ENCODE measurements at places on chromosomes 16 and 17.

DNA sequence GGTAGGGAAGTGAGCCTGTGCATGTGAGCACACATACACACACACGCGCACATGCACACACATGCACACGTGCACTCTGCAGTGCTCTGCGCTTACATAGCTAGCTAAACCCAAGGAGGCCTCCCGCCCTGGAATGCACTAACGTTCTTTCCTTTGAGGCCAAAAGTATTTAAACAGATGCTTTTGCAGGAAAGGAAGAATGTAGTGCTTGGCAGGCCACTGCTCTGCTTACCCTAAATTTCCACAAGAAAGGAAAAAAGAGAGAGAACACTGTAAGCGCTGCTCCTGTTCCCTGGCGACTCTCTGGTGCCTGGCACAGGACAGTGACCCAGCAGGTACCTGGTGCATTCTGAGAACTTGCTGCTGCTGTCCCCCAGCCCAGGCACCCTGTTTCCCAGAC is 31.3 kb upstream of the MRPS23 start:
- no peak for DNase-seq

DNA sequence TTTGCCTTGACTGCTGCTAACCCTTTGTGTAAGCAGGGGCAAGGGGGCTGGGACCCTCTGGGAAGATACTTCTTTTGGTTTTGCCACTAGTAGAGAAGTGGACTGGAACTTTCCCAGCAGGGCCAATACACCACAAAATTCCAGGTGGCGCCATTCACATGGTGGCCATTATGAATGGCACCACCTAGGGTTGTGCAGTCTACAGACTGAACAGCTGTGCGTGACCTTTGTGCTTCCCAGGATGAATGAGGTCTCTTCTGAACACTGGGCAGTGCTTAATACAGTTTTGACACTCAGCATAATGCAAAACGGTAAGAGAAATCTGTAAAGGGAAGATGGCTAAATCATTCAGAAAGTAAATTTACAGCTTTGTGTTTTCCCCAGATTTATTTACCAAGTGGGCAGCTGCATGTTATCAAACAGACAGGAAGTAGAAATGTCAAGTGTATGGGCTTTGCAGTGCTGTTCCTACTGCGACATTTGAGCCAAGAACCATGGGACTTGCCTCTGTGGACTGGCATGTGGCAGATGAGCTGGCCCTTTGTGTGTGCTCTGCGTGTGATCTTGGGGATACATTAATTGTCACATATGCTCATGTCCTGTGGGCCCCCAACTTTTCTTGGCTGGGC is 9.2 kb downstream of the SYT17 start:
- no peak for DNase-seq

GRCh38 chr16:79253100-79253631 is 347.4 kb downstream of the MAF start:
- DNase-seq = no peak

DNA sequence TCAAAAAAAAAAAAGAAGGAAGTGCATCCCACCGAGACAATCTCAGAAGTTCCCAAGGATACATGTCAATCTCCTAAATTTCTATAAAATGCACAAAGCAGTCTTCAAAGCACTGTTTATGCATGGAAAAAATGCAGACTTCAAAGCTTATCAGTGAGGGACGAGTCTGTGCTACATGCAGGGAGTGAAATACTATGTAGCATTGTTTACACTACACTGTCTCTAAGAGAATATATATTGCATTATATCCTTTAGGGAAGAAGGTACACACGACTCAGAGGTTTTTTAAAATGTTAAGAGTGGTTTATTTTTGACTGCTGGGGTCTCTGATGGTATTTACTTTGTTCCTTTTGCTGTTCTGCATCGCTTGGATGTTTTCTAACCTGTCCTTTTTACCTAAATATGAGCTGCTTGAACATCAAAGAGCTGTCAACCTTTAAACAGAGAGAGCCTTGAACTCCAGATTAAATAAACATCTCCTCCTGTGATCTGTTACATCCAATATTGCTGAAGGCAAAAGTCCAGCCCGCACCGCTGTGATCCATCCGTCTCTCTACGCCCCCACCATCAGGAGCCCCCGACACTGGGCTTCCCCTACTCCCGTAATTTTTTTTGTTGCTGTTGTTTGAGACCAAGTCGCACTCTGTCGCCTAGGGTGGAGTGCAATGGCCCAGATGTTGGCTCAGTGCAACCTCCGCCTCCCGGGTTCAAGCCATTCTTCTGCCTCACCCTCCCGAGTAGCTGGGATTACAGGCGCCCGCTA is 1.4 kb downstream of the FBXO31 start:
- no peak for DNase-seq

DNA sequence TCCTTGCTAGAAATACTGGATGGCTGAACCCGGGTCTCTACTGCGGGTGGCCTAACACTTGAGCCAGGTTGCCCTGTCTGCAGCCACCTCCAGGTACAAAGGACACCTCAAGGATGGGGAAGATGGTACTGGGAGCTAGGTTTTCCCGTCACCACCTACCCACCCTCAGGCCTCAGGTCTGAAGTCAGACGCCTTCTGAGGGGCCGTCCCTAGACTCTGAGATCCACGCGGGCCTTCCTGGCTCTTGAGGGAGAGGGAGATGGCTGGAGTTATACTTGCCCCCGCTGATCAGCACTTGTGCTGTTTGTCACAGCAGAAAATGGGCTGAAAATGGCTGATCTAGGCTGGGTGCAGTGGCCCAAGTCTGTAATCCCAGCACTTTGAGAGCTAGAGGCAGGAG is 10.6 kb downstream of the TRPV3 start:
- DNase-seq = no peak

- DNase-seq = no peak
Observed at GRCh38 chr16:10931134-10931533, 11.1 kb downstream of the DEXI start.

- DNase-seq = no peak
Observed at GRCh38 chr16:58519707-58520106, 4.4 kb downstream of the SETD6 start.

DNA sequence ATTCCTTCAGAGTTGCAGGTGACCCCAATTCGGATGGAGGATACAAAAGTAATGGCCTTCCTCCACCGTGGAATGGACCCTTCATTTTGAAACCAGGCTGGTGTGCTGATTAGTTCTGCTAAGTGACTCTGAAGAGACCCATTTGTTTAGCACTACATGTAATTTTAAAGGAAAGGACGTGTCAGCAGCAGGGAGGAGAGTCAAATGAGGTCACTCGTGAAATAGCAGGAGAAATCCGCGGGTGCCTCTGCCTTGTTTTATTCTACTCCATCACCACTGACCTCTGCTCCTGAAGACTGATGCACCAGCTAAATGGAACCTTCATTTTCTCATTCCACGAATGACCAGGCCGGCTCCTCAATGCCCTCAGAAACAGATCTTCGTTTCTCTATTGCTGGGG is 589.2 kb downstream of the CDH11 start:
- DNase-seq = no peak

GRCh38 chr16:21645261-21645721 is 7.1 kb downstream of the IGSF6 start:
- DNase-seq = peak; percentile 28

DNA sequence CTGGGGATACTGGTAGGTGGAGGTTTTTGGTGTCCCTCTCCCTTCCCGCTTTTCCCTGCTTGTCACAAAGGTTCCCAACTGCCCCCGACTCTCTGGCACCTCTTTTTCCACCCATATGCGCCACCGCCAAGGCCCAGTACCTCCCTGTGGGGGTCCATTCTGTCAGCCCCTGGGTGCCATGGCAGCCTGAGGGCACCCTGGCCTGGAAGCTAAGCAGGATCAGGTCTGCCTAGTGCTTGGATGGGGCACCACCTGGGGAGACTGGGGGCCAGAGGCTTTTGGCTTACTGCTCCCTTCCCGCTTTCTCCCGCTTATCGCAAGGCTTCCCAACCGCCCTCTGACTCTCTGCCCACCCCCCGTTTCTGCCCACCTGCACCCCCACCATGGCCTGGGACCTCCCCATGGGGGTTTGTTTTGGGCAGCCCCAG is 2286.4 kb downstream of the TP53TG3F start:
- no peak for DNase-seq

DNA sequence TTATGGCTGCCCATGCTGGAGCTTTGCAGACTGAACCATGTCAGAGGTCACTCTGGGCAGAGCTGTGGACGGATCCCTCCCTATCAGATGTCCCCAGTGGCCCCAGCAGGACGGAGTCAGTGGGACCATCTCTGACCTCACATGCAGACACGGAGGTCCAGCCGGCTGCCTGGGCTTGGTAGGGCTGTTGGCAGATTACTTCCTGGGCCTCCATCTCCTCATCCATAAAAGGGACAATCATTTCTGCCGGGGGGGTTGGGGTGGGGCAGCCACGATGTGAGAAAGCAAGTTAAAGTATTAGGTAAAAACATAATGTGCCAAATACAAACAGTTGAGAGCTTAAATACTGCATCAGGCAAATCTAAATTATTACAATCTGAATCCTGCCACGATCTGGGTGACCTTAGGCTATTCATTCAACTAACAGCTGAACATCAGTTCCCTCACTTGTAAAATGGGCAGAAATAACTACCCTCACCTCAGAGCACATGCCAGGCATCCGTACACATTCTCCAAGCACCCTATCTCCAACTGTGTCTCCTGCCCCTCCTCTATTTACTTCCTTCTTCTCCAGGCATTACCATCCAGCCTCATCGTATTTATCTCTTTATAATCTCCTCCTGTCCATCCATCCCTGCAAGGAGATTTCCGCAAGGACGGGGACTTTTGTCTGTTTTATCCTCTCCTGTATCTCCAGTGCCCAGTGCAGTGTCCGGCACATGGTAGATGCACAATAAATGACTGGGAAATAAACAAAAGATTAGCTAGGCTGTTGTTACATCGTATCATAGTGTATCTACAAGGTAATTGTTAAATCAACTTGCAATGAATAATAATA is 192.3 kb upstream of the FOXF1 start:
- no peak for DNase-seq

DNA sequence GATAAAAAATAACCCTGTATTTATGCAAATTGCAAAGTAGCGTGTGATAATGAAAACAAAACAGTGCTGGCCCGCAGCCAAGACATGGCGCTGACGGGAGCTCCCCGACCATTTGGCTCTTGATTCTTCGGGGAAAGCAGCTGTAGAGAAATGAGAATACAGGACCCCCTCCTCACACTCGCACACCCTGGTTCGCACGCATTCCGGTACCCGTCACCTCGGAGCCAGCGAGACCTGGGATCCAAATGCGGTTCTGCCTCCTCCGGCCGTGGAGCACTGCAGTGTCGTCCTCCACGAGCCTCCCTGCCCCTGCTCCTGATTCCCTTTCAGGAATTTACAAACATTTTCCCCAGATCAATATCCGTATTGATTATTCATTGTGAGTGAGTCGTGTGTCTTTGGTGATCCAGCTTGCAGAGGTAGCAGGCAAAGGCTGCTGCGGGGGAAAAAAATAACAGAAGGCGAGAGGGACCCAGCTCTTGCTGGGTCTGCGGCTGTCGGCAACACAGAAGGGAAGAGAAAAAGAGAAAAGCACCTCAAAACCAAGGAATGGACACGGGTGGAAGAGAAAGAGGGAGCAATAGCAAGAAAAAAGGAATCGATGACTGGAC is 184.1 kb upstream of the ZFHX3 start:
- no peak for DNase-seq

- no peak for DNase-seq
Observed at GRCh38 chr17:32307658-32308057, 34.3 kb downstream of the C17orf75 start.

GRCh38 chr16:3938843-3939624 is 58.5 kb upstream of the CREBBP start:
- DNase-seq = no peak

- DNase-seq = no peak
Observed at GRCh38 chr17:76147211-76148014, 6.4 kb upstream of the FOXJ1 start.

DNA sequence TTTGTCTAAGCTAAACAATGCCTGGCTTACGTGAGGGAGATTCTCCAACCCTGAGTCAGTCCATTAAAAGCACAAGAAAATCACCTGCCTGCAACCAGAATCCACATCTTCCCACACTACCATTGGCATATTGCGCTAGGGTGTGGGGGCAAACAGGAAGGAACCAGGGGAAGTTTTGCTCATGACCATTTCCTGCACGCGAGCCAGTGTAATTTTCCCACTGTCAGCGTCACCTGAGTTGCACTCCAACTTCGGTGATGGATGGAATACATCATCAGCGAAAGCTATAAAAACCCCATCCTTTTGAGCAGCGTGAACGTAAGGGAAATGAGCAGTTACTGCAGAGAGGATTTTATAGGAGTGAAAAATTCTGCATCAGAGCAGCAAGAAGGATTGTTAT is 167.9 kb upstream of the NOL11 start:
- no peak for DNase-seq

DNA sequence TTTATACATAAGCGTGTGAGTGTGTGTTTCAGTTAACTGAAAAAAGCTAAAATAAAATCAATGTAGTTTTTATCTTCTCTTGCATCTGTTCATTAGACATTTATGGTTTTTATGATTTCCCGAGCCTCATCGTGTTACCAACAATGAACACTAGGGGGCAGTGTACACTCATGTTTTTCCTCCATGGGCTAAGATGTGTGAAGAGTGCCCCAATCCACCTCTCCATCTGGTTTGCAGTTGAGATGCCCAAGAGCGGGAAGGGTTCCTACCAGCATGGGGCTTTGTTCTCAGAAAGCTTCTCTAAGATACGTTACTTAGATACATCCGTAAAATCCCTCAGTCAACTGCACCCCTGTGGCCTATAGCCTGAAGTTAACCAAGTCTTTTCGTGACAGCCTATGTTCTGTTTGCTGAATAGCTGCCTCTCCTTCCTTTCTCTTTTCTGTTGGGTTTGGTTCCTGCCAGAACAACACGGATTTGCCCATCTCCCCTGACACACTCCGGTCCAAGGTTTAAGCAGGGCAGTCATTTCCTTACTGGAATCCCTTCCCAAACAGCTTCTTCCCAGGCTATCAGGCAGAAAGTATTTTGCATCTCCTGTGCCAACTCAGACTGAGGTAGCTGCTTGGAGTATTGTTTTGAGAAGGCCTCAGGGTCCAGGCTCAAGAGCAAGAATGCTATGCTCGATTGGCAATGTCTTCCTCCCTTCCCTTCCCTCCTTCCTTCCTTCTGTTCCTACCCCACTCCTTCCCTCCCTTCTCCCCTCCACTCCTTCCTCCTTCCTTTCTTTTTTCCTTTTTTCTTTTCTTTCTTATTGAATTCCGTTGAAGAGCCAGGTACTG is 12.9 kb upstream of the ELAC2 start:
- DNase-seq = no peak

DNA sequence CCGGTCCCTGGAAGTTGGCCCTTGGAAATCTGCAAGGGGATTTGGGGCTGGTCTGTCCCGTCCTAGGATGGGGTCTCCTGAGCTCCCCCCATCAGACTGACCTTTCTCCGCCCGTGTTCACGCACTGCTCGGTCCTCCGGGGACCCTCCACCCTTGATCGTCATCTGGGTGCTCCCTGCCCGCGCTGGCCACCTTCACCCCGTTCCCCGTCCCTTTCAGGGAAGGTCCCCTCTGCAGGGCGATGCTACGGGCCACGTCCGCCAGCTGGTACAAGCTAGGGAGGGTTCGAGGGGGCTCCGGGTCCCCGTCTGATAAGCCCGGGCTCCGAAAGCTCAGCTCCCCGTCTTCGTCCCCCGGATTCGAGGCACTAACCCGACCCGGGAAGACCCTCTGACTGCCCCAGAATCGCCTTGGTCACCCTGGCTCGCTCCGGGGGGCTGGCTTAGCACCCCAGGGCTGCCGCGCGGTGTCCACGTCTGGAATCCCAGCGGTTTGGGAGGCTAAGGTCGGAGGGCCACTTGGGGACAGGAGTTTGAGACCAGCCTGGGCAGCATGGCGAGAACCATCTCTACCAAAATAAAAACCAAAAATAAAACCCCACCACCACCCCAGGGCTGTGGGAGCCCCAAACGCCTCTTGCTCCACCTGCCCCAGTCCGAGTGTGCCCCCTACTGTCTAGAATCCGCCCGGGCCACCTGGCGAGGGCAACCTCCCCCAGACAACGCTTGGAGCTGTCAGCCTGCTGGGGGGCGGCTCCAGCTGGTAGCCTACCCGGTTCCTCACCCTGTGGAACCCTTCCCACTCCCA is 1.1 kb upstream of the SLC43A2 start:
- no peak for DNase-seq

All from SIG-M5 (cell line).